Choroid plexus epithelial cell (primary cell): ENCODE measurements at places on chromosomes 12 and 14.

DNA sequence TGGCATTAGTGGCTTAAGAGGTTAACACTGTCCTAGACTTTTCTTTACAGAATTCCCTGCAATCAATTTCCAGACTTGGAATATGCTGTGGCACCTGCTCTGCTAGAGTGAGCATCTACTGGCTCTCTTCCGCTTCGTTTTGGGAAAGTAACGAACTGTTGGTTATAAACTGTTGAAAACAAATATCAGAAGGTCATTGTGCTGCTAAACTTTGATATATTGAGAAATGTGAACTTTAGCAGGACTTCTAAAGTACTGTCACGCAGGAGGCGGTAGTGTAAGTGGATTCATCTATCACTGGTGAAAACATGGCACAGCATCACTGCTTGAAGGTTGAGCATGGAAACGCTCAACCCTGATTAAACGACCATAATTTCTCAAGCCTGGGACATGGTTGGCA lies 348.9 kb downstream of the FLRT2 start:
- DNase-seq: no peak

GRCh38 chr14:75497191-75497590 lies 25.1 kb upstream of the BATF start:
- no peak for DNase-seq

DNA sequence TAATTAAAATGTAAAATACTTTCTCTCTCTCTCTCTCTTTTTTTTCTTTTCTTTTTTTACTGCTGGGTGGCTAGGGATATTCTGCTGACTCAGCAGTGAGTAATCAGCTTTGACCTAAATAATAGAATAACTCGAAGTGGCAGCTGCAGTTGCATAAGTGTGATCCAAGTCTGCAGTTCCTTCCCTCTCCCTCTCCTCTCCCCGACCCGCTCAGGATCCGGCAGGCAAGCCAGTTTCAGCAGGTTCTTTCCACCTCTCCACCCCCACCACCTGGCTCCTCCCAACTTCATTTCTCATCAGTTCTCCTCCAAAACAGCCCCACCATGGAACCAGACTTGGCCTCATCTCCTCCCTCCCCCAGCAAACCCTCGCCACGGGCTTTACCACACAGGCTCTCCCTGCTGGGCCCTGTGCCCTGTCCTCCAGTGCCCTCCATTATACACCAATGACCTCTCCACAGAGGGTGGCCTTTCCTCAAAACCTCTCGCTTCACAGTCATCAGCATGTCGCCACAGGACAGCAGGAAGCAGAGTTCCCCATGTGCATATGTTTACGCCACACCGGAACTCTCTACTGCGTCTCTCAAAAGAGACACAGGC lies 22.4 kb downstream of the SLC7A8 start:
- peak; percentile 94 for DNase-seq

- no peak for DNase-seq
These were observed 77.3 kb upstream of the ANO6 start for GRCh38 chr12:45138609-45139008.

GRCh38 chr12:28569698-28570411 lies 379.6 kb downstream of the CCDC91 start:
- DNase-seq: peak; percentile 68

DNA sequence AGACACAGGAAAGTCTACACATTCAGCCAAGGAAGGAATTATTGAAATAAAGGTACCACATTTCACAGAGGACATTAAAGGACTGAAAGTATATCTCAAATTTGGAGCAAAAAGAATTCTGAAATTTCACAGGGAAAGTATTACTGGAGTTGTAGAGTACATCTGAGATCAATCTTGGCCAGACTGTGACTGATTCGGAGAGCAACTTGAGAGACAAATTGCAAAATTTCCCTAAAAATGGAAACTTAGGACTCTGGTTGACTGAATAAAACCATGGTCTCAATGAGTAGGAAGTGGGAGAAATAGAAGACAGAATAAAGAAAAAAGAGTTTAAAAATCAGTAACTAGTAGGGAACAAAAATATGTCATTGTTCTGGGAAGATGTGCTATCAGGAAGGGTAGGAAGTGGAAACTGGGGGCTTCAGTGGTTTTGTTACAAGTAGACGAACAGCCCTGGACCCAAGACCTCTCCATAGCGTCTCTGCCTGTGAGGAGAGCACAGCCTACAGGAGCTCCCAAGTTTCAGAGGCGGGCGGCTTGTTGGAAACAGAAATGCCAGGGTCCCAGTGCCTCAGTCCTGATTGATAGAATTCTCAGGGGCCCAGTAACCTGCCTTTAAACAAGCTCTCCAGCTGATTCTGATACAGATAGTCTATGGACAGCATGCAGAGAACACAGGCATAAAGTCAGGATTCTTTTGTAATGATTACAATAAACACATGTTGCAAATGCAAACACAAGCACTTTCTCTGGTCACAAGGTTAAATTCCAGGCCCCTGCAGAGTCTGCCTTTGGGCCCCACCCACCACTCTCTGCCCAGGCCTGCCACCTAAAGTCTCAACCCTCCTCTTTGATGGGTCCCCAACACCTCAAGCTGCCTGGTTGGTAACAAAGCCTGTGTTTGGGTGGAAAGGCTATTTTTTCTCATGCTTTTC lies 63.1 kb downstream of the BBS10 start:
- DNase-seq: peak; percentile 85

GRCh38 chr12:41424651-41425050 lies 236.5 kb downstream of the PDZRN4 start:
- no peak for DNase-seq

DNA sequence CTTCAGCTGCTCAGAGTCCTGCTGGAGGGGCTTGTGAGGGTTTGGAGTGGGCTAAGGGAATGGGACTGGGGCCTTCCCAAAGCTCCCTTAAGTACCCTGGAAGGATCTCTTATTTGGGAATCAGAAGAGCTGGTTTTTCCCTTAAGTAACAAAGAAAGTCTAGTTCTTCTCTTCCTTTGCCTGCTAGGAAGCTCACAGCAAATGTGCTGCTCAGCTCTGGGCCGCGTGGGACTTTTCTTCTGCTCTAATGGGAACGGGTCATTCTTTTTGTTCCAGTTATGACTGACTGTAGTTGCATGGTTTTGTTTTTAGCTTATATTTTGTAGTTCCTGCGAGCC lies 6.0 kb downstream of the KIF26A start:
- no peak for DNase-seq

GRCh38 chr12:18363321-18363720 lies 102.0 kb downstream of the PIK3C2G start:
- no peak for DNase-seq

DNA sequence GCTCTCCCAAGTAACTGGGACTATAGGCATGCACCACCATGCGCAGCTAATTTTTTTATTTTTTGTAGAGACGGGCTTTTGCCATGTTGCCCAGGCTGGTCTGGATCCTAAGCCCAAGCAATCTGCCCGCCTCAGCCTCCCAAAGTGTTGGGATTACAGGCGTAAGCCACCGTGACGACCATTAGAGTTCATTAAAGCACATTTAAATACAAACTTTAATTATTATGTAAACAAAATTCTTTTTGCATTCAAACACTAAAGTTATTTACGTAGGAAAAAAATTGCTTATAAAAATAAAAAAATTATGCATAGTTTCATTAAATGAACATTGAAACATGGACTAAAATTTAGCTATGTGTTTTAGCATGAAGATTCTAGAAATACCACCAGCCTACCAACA lies 7.2 kb downstream of the RPAP3 start:
- no peak for DNase-seq

DNA sequence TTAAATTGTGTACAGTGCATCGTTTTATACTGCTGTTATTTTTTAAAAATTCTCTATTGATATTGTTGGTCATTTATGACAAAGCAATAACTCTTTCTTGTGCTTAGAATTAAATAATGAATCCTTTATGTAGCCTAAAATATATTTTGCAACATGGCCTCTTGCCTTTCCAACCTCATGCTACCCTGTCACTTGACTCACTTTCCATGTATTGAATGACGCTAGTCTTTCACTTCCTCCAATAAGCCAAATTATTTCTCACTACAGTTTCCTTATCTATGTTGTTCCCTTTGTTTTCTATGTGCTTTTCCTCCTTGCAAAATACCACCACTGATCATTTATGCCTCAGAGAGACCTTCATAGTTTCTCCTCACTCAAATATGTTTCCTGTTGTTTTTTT lies 16.3 kb upstream of the EPYC start:
- DNase-seq: no peak

- DNase-seq: no peak
These were observed 3.3 kb upstream of the POP5 start for GRCh38 chr12:120584343-120585149.

GRCh38 chr14:58625438-58625837 lies 12.3 kb upstream of the DACT1 start:
- DNase-seq: no peak

- DNase-seq: no peak
These were observed 459.0 kb upstream of the ATP2B1 start for GRCh38 chr12:90167518-90168208.

GRCh38 chr12:42039176-42039575 lies 105.5 kb downstream of the GXYLT1 start:
- DNase-seq: peak; percentile 71

DNA sequence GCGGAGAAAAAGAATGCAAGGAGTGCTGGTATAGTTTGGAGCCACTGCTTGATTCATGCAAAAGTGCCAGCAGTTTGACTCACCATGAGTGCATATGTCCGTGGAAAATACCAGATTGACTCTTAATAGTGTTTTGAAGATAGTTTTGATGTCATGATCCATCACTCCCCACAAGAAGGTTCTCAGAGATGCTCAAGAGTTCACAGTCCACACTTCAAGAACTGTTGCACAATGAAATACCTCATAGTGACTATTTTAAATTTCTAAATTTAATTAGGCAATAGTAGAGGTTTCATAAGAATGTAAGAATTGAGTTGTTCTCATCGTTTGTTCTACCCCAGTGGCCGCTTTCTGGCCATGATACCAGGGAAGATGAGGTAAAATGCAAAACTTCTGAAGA lies 286.6 kb upstream of the RGS6 start:
- DNase-seq: peak; percentile 94

DNA sequence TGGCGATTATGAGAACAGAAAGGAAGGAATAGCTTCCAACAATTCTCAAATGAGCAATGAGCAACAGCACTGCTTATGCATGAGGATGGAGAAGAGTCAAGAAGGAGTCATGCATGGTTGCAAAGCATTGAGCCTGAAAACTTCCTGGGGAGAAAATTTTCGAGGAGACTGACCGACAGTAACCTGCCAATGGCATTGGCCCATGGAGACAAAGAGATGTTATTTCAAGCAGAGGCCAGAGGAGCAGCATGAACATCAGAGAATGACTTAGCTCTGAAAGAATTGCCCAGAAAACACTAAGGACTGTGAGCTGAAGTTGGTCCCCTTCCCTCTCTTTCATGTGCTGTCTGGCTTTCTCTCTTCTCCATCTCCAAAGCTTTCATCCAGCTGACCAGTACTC lies 343.4 kb downstream of the ADAMTS20 start:
- DNase-seq: peak; percentile 63

DNA sequence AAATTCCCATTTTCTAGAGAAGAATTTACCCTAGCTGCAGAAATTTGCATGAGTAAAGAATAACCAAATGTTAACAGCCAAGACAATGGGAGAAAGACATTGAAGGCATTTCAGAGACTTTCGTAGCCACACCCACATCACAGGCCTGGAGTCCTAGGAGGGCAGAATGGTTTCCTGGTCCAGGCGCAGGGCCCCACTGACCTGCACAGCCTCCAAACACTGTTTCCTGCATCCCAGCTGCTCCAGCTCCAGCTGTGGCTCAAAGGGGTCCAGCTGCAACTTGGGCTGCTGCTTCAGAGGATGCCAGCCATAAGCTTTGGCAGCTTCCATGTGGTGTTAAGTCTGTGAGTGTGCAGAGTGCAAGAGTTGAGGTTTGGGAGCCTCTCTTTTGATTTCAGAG lies 6.5 kb upstream of the PRR4 start:
- DNase-seq: no peak
